ENCODE measurements at places on chromosomes 11 and 22.

DNA sequence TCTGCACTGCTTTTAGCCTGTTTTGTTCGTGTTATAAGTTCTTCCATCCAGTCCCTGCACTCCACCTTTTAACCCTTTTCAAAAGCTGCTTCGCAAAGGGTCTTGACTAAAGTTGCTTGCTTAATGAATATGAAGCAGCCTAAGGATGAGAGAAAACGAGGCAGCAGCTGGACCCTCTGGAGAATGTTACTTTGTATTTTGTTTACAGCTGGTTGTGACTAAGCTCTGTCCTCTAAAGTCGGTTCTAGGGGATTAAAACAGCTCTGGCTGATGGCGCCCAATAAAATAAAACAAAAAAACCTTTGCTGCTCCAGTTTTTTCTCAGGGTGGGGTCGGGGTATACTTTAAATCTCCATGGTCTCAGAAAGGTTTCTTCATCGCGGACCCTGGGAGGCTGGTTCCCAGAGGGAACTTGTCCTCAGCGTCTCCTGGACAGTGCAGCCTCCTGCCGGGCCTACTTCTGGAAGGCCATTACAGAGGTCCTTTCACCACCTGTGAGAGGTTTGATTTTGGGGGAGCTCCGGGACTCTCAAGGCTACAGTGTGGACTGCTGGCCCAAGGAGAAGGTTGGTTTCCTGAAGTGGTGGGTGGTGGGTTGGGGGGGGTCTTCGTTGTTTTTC is 836 bp upstream of the RBM4 start:
- DNase-seq, result no peak

- DNase-seq, result no peak
Measured at GRCh38 chr11:86688398-86689179, 16.2 kb upstream of the ME3 start.

- DNase-seq, result no peak
Measured at GRCh38 chr22:37520776-37521191, 1.6 kb upstream of the CARD10 start.

- DNase-seq, result no peak
Measured at GRCh38 chr11:65215441-65216076, 33.8 kb downstream of the CAPN1 start.

DNA sequence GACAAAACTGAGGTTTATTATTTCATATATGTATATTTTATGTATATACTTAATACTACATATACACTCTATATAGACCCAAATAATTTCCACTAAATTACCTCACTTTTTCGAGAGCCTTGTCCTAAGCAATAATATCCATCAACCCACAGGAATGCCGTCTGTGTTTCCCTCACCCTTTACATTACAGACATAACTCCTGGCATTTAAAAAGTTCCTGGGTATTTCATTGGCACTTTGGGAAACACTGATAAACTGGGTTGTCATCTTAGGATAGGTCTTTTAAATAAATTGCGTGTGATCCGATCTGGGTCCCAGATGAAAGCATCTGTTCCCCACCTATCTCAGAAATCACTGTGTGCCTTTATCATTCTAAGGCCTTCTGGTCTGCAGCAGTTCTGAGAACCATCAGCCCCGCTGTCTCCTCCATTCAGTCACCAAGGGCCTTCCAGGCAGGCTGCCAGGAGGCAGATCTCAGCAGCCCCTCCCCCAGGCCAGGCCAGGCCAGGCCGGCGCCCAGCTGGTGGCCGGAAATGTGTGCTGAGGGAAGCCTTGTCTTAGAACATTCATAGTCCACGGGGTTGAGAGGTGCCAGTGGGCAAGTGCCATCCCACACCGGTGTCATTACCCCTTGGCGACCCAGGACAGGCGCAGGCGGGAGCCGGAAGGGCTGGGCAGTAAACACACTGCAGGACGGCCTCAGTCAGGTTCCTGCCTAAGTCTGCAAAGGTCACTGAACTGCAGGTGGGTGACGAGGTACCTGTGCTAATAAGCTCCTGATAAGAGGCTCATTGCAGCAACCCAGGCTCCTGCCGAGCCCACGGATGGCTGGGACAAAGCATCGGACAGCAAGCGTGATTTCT is 3.3 kb downstream of the FGF19 start:
- DNase-seq, result no peak

GRCh38 chr22:42769574-42770447 is 49.1 kb upstream of the A4GALT start:
- no peak for DNase-seq

- no peak for DNase-seq
Measured at GRCh38 chr11:96758957-96759356, 369.1 kb downstream of the JRKL start.

- no peak for DNase-seq
Measured at GRCh38 chr11:131392528-131393255, 22.3 kb downstream of the NTM start.

GRCh38 chr11:96906476-96906875 is 516.7 kb downstream of the JRKL start:
- no peak for DNase-seq

GRCh38 chr22:32991353-32992101 is 66.7 kb downstream of the SYN3 start:
- no peak for DNase-seq

- no peak for DNase-seq
Measured at GRCh38 chr22:49134076-49134475, 693.6 kb downstream of the BRD1 start.

DNA sequence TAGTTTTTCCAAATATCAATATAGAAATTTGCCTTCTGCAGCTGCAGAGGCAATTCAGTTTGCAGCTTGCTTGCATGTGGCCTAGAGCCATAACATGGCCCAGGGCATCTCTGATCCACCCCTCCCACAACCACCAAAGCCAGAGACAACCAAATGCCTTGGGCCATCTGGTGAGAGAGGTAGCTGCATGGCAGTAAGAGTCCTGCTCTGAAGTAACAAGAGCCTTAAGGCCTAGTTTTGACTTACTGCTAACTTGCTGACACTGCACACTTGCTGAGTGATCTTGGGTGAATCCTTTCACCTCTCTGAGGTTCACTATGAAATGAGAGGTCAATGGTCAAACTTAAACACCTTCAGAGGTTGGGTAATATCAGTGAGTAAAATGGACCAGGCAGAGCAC is 4.9 kb upstream of the SPECC1L start:
- DNase-seq, result no peak

DNA sequence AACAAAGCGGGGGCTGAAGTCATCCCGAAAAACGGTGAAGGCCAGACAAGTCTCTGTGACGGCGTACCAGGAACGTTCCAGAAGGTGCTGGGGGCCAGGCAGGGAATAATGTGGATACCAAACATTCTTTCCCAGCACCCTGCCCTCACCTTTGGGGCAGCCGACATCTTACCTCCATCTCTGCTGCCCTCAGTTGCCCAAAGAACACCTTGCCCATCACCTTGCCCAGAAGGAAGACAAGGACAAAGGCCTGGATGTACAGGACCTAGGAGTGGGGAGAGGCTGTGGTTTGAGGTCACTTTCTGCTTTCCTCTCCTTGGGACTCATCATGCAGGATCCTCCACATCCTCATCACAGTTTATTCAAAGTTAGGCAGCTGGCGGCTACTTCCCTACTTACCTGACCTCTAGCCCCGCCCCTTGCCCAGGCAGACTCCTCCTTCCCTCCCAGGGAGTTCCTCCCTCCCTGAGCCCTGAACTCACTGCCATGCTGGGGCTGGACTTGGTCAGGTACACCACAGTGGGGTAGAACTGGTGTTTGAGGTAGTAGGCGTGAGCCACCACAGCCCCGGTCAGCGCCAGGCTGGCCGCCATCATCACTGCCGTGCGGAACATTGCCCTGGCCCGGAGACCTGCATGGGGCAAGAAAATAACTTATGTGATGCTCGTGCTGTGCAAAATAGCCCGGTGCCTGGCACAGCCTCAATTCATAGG is 1.2 kb downstream of the SYVN1 start:
- no peak for DNase-seq

All from glomerular endothelial cell (primary cell).